ENCODE measurements at places on chromosomes 12 and 14.

DNA sequence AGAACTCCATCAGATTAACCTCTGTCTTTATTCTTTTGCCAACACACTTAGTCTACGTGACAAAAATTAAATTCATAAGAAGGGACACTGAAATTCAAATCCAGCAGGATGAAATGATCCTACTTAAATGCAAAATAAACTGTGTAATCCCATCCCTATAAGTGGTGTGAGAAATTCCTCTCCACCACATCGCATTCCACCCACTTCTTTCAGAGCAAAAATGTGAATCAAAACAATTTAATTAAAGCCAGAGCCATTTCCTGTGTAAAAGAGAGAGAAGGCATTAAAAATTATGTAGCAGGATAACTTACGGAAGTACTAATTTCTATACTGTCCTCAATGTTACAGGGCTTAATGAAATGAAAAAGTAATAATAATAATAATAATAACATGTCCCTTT lies 844.3 kb downstream of the GALC start:
- DNase-seq = no peak

DNA sequence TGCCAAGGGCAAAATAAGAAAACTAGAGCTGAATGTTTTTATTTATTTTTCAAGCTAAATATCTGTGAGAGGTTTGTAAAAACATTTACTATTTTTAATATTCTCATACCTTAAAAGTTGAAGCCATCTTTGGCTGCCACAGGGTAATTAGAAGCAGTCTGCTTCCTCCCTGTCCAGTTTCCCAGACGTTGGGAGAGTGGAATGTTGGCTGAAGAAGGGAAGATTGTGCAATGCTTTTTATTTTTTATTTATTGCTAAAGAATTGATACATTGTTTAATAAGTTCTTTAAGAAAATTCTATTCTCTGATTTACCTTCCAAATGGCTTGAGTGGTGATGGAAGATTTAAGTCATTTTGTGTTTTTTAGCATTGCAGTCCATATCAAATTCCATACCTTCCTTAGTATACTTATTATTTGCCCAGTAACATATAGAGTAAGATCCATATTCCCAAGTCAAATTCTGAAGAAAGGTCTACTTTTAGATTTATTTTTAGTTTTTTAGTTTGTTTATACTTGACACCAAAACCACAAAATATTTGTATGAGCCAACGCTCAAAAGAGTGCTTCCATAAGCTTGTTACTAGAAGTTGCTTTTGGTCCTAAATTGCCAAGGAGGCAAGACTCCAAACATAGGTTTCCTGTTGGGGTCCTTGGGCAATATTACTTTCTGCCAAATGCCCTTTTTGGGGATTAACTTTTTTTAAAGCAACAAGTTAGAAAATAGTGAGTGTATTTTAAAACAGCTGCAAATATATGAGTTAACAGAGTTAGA lies 124.0 kb upstream of the CPM start:
- DNase-seq = no peak

GRCh38 chr12:71504476-71504875 lies 64.9 kb downstream of the LGR5 start:
- DNase-seq = no peak

DNA sequence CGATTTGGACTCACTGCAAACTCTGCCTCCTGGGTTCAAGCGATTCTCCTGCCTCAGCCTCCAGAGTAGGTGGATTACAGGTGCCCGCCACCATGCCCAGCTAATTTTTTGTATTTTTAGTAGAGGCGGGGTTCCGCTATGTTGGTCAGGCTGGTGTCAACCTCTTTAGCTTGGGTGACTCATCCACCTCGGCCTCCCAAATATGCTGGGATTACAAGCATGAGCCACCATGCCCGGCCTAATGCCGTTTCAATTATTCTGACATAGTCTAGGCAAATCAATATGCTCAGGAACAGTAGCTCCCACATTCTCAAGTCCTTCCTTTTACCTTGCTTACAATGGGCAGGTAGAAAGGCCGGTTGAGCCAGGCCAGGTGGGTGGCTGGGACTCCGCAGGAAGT lies 82.0 kb upstream of the EEA1 start:
- DNase-seq = no peak

- no peak for DNase-seq
These were observed 365.1 kb upstream of the DIO2 start for GRCh38 chr14:80576401-80576800.

GRCh38 chr14:102080183-102081080 lies 6.4 kb downstream of the HSP90AA1 start:
- DNase-seq = no peak

GRCh38 chr12:99343960-99344359 lies 303.6 kb upstream of the GARIN6 start:
- no peak for DNase-seq

DNA sequence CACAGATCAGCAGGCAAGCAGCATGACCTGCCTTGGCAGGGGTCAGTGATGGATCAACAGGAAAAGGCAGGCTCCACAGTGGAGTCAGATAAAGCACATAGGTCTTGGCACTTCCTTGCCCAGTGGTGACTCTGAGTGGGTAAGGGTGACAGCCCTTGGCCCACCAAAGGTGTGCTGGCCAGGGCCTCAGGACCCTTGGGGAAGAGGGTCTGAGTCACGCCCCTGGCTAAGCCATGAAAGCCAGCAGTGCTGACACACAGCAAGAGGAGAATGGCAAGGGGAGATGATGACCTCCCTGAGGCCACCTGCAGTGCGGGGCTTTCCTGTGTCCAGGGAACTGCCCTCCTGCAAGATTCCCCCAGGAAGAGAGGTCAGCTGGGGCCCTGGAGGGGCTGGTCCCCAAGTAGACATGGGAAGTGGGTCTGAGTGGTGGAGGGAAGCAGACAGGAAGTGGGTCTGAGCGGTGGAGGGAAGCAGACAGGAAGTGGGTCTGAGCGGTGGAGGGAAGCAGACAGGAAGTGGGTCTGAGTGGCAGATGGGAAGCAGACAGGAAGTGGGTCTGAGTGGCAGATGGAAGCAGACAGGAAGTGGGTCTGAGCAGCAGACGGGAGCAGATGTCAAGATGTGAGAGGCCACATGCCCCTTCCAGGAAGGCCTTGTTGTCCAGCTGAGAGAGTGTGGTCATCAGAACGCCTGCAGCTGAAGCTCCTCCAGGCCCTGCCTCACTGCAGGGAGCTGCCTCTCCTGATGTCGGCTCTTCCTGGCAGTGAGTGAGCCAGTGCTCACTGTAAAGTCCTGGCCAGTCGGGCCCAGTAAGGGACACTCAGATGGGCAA lies 34.8 kb downstream of the DIO3 start:
- DNase-seq = no peak

DNA sequence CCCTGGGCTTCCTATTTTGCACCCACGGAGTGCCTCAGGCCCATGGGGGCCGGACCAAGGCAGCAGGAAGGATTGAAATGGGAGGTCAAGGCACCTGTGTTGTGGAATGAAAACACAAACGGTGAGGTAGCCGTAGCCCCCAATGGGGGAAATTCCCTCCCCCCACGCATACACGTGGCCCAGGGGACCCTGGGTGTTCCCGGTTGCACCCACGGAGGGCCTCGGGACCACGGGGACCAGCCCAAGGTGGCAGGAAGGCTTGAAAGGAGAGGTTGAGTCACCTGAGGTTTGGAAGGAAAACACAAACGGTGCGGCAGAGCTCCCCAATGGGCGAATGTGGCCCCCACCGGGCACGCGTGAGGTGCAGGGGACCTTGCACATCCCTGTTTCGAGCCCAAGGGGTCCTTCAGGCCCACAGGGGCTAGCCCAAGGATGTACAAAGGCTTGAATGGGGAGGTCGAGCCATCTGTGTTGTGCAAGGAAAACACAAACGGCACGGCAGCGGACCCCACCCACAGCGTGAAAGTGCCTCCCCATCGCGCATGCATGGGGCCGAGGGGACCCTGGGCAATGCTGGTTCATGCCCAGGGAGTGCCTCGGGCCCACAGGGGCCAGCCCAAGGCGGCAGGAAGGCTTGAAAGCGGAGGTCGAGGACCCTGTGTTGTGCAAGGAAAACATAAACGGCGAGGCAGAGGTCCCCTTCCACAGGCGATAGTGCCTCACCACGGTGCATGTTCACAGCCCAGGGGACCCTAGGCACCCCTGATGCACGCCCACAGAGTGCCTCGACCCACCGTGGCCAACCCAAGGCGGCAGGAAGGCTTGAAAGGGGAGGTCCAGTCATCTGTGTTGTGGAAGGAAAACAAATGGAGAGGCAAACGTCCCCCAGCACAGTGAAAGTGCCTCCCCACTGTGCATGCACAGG lies 376.7 kb downstream of the ALG10 start:
- DNase-seq = no peak

DNA sequence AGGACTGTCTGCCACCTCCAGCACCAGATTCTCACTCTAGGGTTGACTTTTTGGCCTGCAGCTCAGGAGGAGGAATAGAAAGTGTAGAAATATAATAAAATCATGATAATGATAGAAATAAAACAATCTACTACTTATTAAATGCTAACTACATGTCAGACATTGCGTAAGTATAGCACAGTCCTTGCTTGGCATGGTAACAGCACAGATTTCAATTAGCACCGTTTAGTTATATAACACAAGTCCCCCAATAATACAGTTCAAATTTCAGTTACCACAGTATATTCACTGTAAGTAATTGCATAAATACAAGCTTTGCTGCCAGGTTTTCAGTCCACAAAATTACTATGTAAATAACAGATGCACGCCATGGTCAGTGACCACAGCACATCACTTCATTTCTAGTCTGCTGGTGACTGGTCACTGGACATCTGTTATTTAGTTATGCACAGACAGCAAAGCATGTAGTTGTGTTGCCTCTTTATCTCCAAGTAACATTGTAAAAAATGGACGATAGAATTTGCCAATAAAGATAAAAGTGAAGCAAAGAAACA lies 6.5 kb upstream of the GLT8D2 start:
- DNase-seq = no peak

GRCh38 chr14:101810897-101811621 lies 49.5 kb downstream of the PPP2R5C start:
- no peak for DNase-seq

DNA sequence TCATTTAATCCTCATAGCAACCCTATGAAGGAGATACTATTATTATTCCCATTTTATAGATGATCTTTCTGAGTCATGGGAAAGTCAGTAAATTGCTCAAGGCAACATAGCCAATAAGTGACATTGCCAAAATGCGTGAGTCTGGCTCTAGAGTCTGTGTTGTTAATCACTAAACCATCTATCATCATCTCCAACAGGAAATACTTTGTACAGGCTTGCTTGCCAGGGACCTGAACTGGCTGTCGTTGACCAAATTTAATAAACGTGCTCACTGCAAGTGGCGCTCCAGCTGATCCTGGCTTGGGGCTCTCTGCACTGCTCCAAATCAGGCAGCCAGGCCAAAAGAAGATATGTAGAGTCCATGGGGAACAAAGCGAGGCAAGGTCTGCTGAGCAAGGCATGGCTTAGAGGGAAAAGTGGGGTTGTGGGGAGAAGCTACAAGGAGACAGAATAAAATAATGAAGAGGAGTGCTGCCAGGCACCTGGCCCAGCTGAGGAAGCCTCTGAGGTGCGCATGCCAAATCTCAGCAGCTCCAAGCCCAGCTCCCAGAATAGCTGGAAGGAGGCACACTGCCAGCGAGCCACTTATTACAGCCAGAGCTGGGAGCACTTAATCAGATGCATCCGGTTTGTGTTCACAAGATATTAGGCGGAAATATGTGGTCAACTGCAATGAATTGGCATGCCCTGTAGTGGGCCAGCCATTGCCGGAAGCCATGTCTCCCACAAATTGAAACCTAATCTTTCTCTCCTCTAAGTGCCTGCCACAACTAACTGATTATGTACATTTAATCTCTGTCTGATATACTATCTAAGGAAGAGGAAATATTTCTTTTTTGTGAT lies 43.3 kb upstream of the PTPRO start:
- DNase-seq = no peak

GRCh38 chr12:12715128-12715458 lies 2.1 kb upstream of the CDKN1B start:
- DNase-seq = no peak

- no peak for DNase-seq
These were observed 118.5 kb downstream of the GLT1D1 start for GRCh38 chr12:128971802-128972201.

- no peak for DNase-seq
These were observed 241.4 kb downstream of the ETNK1 start for GRCh38 chr12:22866406-22866805.

GRCh38 chr12:125330645-125331341 lies 265.6 kb downstream of the AACS start:
- DNase-seq = peak; percentile 1

- DNase-seq = no peak
These were observed 44.0 kb downstream of the CCER1 start for GRCh38 chr12:90910958-90911357.

- DNase-seq = no peak
These were observed 19.2 kb upstream of the OAS1 start for GRCh38 chr12:112887550-112887949.

GRCh38 chr12:114678028-114678427 lies 5.9 kb downstream of the TBX3 start:
- no peak for DNase-seq

- no peak for DNase-seq
These were observed 70.8 kb downstream of the SCN8A start for GRCh38 chr12:51661836-51662235.

DNA sequence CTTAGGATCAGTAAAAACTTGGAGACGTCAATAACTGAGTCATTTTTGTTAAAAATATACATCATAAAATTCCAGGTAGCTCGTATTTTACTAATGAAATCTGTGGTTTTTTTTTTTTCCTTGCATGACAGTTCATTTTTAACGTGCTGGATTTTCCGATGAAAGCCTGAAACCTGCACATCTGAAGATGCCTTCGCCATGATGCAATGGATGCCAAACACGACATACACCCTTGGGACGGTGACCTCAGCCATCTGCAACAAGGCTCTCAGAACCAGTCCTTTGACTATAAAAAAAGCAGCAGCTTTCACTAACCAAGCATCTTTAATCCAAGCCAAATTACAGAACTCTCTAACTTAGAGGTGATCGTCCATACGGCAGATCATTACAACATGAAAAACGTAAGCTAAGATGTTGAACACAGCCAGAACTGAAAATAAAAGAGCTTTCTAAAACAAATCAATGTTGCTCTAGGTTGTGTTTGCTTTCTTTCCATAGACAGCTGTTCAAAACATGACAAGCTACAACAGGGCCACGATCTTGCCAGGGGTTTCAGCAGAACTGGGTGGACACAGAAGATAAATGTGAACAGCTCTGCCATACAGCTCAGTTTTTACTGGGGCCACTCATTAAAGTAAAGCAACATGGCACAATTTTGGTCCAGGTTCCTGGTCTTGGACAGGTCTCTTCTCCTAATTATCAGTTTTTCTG lies 7.8 kb downstream of the NIN start:
- no peak for DNase-seq

GRCh38 chr12:114430306-114430705 lies 24.4 kb upstream of the TBX5 start:
- no peak for DNase-seq
